ENCODE measurements at places on chromosomes 11 and 22.

- peak; percentile 99 for DNase-seq
These were observed 163.4 kb downstream of the ADAMTS15 start for GRCh38 chr11:130611791-130612251.

DNA sequence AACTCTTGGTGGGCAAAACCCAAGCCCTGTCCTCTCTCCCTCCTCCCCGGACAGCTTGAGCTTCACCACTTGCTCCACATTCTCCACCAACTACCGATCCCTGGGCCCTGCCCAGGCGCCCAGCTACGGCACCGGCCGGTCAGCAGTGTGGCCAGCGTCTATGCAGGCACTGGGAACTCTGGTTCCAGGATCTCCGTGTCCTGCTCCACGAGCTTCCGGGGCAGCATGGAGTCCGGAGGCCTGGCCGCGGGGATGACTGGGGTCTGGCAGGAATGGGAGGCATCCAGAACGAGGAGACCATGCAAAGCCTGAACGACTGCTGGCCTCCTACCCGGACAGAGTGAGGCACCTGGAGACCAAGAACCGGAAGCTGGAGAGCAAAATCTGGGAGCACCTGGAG, 68.9 kb upstream of the RTL6 start:
- DNase-seq: no peak

DNA sequence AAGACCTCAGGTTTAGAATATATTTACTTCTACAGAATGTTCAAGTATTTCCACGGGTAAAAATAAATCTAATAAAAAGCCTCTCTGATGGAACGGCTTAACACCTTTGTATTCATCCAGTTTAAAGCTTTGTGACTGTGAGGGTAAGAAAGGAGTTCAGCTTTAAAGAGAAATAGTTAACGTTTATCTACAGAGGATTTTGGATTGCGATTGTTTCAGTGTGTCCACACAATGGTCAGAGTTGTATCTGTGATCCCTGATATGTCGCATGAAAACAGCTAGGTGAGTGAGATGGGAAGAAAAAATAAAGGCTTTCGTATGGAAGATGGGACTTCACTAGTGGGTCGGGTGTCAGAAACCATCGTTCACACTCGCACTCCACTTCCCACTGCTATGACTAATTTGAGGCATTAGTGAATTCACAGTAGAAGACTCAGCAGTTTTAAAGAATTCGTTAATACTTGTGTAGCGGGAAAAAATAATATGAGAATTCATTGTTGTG, 1.6 kb downstream of the APLP2 start:
- DNase-seq: peak; percentile 44

GRCh38 chr22:29916007-29916544, 33.1 kb downstream of the MTMR3 start:
- DNase-seq: no peak

GRCh38 chr22:29951791-29952413, 68.9 kb downstream of the MTMR3 start:
- no peak for DNase-seq

DNA sequence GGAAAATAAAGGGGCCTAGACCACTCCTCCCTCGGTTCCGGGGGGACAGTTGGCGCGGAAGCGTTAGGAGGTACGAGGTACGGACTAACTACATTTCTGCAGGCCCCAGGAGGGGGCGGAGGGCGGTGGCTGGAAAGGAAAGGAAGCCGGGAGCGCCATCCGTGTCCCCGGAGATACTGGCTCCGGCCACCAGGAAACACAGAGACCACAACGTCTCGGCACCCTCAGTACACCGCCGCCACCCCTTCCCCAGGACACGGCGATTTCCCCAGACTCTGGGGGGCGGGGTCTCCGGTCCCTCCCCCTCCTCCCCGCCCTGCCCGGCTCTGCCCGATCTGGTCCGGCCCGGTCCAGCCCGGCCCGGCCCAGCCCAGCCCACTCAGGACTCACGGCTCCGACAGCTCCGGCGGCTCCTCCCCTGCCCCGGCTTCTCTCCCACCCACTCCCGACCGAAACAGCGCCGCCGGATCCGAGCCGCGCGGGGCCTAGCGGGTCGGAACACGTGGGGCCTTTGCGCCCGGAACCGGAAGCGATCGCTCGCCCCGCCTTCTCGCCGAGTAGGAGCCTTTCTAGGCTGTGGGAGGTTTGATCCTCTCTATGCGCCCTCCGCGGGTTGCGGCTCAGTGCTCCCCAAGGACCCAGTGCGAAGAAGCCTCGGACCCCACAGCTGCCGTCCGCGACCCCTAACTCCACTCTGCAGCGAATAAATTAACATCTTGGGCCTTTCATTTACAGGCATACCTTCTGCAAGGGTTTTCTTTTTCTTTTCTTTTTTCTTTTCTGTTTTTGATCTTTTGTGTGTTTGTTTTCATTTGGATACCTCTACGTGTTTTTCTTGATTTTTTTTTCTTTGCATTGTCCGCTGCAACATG, at the start of gene ZNF202:
Gene ZNF202 (minus strand): TSS at position 502 of the 872 bp plus-strand sequence. CDS start 10,772 bp downstream, outside the sequence.
- peak; percentile 87 for DNase-seq

DNA sequence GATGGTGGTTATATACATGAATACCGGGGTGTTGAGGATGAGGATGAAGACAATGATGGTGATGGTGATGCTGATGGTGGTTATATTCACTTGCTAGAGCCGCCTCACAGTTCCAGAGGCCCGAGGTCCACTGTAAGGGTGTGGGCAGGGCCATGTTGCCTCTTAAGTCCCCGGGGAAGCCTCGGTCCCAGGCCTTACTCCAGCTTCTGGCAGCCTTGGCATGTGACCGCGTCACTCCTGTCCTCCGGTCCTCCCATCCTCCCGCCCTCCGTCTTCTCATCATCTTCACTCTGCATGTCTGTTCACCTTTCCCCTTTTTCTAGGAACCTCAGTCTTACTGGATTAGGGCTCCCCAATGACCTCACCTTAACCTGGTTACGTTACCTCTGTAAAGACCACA, 54.6 kb downstream of the IGLL1 start:
- DNase-seq: no peak

- no peak for DNase-seq
These were observed 49.4 kb downstream of the ELFN2 start for GRCh38 chr22:37377927-37378326.

GRCh38 chr11:72786305-72787215, 7.3 kb downstream of the STARD10 start:
- DNase-seq: no peak

DNA sequence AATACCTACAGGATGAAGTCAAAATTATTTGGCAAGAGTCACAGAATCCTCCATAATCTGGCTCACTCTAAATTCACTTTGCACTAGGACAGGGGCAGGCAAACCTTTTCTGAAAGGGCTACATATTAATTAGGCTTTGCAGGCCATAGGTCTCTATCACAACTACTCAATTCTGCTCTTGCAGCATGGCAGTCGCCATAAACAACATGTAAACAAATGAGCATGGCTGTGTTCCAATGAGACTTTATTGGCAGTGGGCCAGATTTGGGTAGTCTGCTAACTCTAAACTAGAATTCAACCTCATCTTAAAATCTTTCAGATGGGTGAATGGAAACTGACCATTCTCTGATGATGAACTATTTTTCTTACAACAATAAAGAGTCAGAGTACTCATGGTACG, 5.8 kb downstream of the THRSP start:
- no peak for DNase-seq

DNA sequence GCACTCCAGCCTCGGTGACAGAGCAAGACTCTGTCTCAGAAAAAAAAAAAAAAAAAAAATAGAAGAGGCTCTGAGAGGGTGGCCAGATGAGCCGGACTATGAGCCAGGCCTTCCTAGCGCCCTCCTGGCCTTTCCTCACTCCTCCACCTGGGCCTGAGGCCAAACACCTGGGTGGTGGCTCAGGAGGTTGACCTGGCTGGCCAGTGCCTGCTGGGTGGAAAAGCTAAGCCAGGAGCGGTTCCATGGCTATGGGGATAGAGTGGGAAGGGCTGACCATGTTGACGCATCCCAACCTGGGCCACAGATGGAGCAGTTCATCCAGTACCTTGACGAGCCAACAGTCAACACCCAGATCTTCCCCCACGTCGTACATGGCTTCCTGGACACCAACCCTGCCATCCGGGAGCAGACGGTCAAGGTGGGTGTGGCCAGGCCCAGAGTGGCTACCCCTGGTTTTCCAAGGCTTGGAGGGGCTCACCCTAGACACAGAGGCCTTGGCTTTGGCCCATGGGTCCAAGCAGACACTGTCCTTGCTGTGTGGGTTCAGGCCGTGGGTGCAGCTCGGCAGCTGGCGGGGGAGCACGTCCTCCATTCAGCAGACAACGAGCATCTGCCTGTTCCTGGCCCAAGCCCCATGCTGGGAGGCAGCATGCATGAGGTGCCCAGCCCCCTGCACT, 7.6 kb downstream of the SCYL1 start:
- no peak for DNase-seq

- no peak for DNase-seq
These were observed 999 bp upstream of the CCDC83 start for GRCh38 chr11:85854212-85854556.

- no peak for DNase-seq
These were observed 73.3 kb downstream of the TRMU start for GRCh38 chr22:46408568-46409506.

GRCh38 chr11:64355078-64355940, 3.7 kb upstream of the RPS6KA4 start:
- peak; percentile 85 for DNase-seq

DNA sequence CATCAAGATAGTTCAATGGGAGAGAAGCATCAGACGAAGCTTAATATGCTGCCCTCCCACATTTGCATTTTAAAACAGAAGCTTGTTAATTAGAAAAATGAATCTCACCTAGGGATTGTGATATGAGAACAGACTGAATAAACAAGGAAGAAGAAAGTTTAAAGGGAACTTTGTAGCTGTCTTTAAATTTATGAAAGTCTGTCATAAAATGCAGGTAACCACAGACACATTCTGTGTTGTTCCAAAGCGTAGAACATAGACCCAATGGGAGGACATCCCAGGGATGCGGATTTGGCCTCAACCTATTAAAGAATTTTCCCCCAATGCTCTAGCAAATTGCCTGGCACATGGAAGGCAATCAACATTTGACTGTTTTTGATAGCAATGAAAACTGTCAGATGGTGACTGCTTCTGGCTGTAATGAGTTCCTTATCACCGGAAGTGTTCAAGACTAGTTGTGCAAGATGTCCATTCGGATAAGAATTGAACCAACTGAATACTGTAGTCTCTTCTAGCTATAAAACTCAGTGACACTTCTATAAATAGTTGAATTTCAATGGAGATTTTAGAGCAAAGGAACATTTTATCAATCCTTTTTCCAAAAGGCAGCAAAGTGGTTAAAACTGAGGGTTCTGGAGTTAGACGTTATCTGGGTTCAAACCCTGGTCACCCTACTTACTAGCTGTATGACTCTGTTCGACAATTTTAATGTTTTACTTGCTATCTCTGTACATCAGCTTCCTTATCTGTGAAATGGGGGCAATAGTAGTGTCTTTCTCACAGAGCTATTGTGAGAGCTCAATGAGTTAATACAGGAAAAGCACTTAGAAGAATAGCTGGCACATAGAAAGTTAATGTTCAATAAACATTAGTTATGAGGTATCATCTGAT, 64.9 kb downstream of the LIF start:
- no peak for DNase-seq
